ENCODE measurements at places on chromosomes 16 and 17.

GRCh38 chr16:58259995-58260394, 34.8 kb downstream of the PRSS54 start:
- no peak for DNase-seq

GRCh38 chr16:200388-200787, 20.1 kb downstream of the HBQ1 start:
- DNase-seq = no peak

GRCh38 chr17:2799653-2800052, 3.4 kb downstream of the RAP1GAP2 start:
- DNase-seq = no peak

GRCh38 chr16:89623511-89624261, 10.2 kb downstream of the DPEP1 start:
- DNase-seq = no peak

GRCh38 chr17:15446036-15446435, 21.4 kb downstream of the CDRT4 start:
- no peak for DNase-seq

DNA sequence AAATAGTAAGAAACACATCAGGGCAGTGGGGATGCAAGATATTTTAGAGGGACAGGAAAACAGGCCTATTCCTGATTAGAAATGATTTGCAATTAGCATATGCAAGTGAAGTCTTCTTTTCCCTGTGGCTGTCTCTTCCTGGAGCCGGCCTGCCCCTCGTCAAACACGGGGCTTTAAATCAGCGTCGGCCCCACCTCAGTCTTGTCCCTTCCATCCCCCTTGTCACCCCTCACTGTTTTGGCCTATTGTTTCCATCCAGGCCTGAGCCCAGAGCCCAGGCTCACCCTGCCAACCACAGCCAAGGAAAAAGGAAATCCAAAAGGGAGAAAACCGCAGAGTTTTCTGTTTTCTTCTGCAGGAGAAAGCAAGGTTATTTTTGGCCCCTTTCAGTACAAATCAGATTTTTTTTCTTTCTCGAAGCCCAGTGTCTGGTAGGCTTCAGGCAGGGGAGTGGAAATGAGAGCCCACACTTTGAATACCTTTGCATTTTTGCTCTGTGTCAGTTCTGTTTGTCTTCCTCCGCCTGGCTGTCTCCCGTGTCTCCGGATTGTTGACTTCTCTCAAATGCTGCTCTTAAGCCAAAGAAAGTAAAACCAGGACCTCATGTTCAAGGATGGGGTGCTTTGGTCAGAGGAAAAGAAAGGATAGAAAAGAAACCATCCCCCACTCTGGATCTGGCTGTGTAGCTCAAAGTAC, 399.9 kb upstream of the CDH11 start:
- no peak for DNase-seq

- no peak for DNase-seq
Observed at GRCh38 chr17:47204722-47205418, 4.3 kb upstream of the MYL4 start.

GRCh38 chr16:88035292-88035691, 84.1 kb downstream of the BANP start:
- DNase-seq = no peak

DNA sequence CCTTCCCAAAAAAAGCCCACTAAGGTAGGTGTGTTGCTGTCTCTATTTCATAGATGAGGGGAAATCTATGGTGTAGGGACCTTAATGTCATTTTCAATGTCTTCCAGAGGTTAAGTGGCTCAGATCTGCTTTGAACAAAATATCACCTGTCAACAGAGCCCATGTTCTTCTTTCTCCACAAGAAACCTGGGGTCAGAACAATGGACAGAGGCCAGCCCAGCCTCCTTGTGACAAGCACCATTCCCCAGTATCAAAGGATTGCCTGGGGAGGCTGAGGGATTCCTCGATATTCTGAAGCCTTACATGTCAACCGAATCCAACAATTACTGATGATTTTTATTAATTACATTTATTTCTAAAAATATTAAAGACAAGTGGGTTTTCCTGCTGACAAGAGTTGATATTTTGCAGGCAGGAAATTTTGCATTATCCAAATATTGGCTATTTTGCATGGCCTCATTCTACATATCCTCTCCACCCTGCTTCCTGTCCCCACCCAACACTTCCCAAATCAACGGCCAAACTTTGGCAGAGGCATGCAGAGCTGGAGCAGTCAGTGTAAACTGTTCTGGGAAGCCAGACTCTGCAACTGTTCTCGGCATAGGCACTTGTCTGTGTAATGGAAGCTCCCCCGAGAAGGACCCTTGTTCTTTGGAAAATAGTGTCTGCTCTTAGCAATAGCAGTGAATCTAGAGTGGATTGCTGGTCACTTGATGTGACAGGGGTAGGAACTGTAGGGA, 281.5 kb downstream of the HS3ST3A1 start:
- no peak for DNase-seq

DNA sequence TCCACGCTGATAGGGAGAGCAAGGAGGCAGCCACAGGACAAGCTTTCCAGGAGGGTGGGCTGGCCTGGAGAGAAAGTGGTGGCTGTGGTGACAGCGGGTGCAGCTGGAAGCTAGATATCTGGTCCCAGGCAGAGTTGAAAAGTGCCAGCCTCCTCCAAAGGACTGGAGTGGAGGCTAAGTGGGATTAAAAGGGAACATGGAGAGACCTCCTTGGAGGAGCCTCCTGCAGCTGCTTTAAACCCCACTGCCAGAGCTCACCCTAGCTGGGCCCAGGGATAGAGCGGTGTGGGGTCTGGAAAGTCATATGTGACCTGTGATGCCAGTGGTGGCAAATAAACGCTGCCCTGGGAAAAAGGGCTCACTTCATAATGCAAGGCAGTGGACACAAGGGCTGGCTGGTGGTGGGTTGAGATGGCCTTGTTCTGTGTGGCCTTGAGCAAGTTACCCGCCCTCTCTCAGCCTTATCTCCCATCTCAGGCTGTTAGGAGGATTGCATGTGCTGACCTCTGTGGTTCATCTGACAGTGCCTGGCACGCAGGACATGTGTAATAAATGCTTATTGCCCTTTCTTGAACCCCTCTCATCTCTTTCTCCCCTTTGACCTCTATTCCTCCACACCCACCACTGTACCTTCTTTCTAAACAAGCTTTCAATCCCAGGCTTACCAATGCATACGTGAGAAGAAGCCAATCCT, 61.0 kb upstream of the LGALS9 start:
- no peak for DNase-seq

GRCh38 chr16:22366889-22367288, 7.5 kb downstream of the CDR2 start:
- DNase-seq = no peak

GRCh38 chr17:41008811-41009210, at the start of gene KRTAP3-1:
TSS of gene KRTAP3-1 (minus strand) at chr17:41009128. CDS start at chr17:41009074, 54 bp downstream.
- no peak for DNase-seq

DNA sequence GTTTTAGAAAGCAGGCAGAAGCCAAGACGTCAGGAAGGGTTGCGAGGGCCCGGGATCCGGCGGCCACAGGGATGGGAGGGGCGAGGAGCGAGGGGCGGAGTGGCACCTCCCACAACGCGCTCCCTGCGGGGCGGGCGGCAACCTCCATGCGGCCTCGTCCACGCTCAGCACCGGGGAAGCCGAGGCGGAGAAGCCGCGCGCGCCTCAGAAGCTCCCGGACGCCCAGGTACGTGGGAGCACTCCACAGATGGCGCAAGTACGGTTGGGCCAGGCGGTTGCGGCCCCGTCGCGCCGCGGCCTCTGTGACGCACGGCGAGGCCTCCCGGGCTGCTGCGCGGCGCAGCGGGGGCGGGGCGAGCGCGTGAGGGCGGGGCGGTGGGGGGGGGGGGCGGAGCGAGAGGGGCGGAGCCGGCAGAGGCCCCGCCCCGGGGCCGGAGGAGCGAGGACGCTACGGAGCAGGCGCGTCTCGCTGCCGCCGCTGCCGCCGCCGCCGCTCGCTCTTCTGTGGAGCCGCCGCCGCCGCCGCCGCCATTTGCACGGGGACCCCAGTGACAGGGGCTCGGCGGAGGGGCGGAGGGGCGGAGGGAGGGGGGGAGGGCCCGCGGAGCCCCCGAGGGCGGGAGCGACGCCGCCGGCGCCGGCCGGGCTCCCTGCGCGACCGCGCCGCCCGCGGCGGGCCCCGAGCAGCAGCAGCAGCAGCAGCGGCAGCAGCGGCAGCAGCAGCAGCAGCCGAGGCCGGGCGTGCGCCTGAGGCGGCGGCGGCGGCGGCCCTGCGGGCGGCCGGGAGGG, at the start of gene TENT4B:
Gene TENT4B, plus strand, starts transcription at position 500 of the 789 bp plus-strand sequence. CDS start 316 bp downstream, outside the sequence.
- peak; percentile 79 for DNase-seq

GRCh38 chr17:34581446-34582184, 2.2 kb downstream of the TMEM132E start:
- DNase-seq = no peak

- no peak for DNase-seq
Observed at GRCh38 chr17:1412185-1413110, 12.4 kb upstream of the YWHAE start.

DNA sequence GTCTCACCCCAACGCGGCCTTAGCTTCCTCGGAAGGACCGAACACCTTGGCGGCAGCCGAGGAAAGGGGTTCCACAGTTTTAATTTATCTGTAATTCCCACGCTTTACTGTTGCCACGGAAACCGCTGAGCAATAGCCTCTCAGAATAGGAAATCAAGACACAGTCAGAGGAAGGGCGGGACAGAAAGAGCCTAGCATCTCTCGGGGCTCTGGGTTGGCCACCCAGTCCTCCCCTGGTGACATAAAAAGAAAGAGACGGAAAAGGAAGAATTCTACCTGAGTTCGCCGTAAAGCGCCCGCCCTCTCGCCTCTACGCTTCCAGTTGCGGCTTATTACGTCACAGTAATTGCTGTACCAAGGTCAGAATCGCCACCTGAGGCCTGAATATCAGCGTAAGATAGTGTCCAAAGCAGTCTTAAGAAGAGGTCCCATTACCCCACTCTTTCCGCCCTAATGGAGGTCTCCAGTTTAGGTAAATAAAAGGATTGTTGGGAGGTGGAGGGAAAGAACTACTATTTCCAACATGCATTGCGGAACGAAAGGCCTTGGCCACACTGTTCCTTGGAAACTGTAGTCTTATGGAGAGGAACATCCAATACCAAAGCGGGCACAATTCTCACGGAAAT, 761 bp upstream of the NBR1 start:
- DNase-seq = peak; percentile 76

DNA sequence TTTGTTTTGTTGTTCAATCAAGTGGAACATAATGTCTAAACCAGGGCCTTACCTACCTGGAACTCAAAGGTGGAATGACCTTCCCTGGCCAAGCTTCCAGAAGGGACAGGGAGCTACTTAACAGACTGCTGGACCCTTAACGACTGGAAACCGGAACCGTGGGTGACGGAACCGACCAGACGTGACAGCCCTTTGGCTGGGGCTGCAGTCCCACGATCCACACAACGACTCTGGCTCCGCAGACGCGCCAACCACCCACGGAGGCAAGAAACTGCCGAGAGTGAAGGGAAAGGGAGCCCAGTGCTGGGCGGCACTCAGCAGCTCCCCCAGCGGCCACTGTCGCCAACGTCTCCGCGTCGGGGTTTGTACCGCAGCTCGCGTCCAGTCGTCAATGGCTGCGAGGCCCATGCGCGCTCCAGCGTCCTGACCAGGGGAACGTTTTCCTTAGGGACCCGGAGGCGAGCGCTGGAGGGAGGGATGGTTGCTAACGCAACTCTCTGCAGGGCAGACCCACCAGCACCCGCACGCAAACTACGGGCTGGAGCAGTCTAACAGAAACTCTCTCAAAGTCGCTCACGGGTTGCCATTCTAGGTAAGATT, 5.5 kb upstream of the KIF22 start:
- peak; percentile 59 for DNase-seq
